ENCODE measurements at places on chromosomes 16 and 17.

GRCh38 chr17:49239963-49240362 lies 9.4 kb upstream of the PHOSPHO1 start:
- no peak for DNase-seq

- DNase-seq: no peak
Observed at GRCh38 chr16:79320956-79321355, 279.6 kb downstream of the MAF start.

DNA sequence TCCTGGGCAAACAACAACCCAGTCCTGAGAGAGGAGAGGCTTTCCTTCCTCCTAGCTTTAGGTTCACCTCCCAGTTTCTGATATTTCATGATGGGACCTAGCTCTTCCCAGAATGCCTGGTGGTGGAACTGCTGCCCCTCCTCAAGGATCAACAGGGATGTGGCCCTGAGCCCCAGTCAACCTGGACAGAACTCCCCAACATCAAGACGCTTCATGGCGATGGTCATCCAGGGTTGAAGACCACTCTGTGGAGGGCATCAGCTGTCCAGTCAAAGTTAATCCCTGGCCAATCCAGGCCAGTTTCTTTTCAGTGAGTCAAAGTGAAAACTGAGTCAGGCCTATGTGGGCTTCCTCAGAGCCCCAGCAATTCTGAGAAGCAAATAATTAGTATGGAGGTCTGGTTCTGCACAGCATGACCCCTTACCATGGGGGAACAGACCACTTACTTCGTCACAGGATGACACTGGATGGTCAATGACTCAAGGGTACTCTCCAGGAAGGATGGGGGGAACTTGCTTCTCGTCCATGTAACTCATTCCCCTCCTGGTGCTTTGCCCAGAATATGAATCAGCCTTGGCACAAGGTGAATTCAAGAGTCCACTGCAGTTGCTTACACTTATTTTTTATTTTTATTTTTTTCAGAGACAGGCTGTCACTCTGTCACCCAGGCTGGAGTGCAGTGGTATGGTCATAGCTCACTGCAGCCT lies 14.7 kb upstream of the XYLT2 start:
- no peak for DNase-seq

- DNase-seq: peak; percentile 62
Observed at GRCh38 chr17:39225959-39226683, 376 bp upstream of the STAC2 start.

GRCh38 chr17:51036084-51036483 lies 84.6 kb downstream of the SPAG9 start:
- no peak for DNase-seq

DNA sequence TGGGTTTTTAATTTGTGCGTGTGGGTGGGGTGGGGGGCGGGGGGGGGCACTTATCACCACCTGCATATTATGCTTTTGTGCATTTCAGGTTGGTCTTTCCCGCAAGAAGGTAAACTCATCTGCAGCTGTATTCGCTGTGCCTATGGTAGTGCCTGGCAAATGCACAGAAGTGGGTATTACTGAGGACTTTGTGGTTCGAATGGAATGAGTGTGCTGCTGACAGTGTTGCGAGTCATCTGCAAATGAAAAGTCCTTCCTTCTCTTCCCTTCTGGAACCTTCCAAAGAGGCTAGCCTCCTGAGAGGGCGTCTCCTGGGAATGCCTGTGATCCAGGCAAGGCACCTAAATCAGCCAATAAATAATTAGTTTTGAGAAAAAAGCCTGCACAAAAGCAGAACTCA lies 532.9 kb downstream of the MAF start:
- no peak for DNase-seq

GRCh38 chr17:76246080-76247066 lies 6.1 kb upstream of the RNF157 start:
- no peak for DNase-seq

- DNase-seq: peak; percentile 62
Observed at GRCh38 chr16:70689035-70689969, 3.4 kb upstream of the MTSS2 start.

- peak; percentile 58 for DNase-seq
Observed at GRCh38 chr16:56600398-56600999, 7.9 kb upstream of the MT2A start.

GRCh38 chr16:51427085-51427484 lies 276.0 kb upstream of the SALL1 start:
- DNase-seq: no peak

GRCh38 chr17:71460943-71461342 lies 659.9 kb upstream of the SOX9 start:
- peak; percentile 80 for DNase-seq

- no peak for DNase-seq
Observed at GRCh38 chr17:8861495-8862181, 5.8 kb downstream of the PIK3R6 start.

GRCh38 chr16:51888534-51888933 lies 658.4 kb downstream of the TOX3 start:
- DNase-seq: no peak

- DNase-seq: no peak
Observed at GRCh38 chr16:89155851-89156739, 15.5 kb upstream of the CDH15 start.

- no peak for DNase-seq
Observed at GRCh38 chr17:3039736-3040135, 23.7 kb downstream of the OR1D5 start.

DNA sequence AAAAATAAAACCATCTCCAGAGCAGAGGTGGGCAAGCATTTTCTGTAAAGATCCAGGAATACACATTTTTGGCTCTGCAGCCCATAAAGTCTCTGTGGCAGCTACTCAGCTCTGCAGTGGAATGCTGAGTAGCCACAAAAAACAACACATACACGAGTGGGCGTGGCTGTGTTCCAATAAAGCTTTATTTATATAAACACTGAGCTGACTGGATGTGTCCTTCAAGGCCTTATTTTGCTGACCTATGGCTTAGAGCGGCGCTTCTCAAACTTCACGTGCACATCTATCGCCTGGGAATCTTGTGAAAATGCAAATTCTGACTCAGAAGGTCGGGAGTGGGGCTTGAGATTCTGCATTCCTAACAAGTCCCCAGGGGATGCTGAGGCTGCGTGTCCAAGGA lies 39.7 kb downstream of the XYLT1 start:
- no peak for DNase-seq

GRCh38 chr17:78353834-78354233 lies 6.0 kb downstream of the SOCS3 start:
- DNase-seq: no peak

- no peak for DNase-seq
Observed at GRCh38 chr16:50613281-50613963, 65.2 kb downstream of the NKD1 start.

GRCh38 chr16:78684030-78684611 lies 584.7 kb downstream of the WWOX start:
- DNase-seq: peak; percentile 30

DNA sequence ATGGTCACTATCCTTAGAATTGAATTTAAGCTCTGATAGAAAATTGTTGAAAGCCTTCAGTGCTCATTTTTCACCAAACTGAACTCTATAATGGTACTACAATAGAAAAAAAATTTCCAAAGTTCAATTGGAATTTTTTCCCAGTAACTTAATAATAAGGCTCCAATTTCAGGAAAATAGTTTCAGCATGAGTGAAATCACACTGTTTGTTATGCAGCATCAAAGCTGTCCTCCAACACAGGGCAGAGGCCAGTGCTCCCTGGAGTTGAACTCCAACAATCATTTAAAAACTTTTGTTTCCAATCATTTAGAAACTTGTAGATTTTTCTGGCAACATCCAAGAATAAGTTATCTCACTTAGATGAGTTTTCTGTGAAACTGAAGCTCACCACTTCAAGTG lies 103.1 kb upstream of the HSBP1 start:
- DNase-seq: no peak

DNA sequence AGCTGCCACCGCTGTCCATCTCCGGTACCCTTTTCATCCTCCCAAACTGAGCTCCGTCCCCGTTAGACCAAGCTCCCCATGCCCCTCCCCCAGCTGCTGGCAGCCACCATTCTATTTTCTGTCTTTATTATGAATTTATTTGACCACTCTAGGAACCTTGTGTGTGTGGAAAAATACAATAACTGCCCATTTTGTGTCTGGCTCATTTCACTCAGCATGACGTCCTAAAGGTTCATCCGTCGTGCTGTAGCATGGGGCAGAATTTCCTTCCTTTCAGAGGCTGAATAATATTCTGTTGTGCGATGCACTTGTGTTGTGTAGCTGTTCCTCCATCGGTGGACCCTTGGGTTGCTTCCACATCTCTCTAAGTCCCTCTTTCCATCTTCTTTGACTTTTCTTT lies 263.1 kb downstream of the SEC14L1 start:
- no peak for DNase-seq

GRCh38 chr17:40621578-40621977 lies 26.0 kb downstream of the SMARCE1 start:
- DNase-seq: no peak

- no peak for DNase-seq
Observed at GRCh38 chr17:42441371-42442195, 17.1 kb upstream of the ATP6V0A1 start.

GRCh38 chr17:57316361-57316760 lies 60.0 kb downstream of the MSI2 start:
- DNase-seq: no peak

DNA sequence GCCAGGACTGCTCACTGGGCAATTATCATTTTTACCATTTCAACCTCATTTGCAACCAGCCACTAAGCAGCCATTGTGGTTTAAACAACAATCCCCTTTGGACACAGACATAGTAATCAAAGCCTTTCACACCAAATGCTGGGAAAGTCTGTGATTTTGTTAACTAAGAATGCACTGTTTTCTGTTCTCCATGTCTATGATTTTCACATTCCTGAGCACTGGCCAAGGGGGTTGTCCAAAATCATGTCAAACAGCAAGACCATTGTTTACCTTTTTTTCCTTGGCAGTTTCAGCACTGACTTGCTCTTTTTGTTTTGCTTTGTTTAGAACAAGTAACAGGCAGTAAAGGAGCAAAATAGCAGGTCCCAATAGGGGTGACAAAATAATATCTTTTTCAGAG lies 106.3 kb upstream of the SIAH1 start:
- DNase-seq: no peak

DNA sequence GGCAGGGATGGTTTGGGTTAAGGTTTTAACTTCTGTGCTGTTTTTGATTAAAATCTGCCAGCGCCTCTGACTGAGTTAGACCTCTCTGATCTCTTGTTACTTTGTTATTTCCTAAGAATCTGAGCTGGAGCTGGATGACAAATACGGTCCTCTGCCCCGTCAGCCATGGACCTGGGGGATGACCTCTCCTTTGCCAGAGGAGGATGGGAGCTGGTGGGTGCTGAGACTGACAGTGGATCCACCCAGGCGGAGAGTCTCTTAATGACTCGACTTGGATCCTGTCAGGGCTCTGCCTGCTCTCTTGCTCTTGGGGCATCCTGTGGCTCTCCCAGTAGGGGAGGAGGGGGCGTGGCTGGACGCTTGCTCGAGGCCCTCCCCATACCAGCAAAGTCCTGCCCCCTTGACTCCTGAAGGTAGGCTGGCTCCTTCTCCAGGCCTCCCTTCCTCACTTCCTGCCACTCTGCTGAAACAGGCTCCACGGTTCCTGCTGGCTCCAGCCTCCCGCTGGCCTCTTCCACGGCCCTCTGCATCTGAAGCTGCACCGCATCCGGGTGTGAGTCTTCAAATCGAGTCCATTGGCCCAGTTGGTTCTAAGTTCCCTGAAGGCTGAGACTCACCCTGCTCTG lies 24.8 kb upstream of the MAP3K14 start:
- DNase-seq: peak; percentile 62

DNA sequence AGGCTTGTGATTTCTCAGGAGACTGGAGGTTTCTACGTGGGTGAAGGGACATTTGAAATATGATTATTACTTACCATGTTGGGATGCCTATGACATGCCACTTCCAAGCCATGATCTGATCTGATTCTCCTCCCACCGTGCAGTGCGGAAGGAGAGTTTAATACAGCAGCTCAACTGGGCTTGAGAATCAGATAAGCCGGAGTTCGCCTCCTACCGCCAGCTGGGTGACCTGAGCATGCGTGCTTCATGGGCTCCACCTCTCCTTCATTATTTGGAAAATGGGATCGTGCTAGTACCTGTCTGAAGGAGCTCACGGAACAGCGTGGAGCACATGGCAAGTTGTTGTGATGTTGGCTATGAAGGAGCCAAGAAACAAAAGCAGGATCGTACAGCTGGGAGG lies 12.4 kb upstream of the TIMP2 start:
- DNase-seq: no peak

- DNase-seq: no peak
Observed at GRCh38 chr17:57463103-57463885, 207.0 kb downstream of the MSI2 start.

- peak; percentile 88 for DNase-seq
Observed at GRCh38 chr16:79402356-79402755, 198.2 kb downstream of the MAF start.

GRCh38 chr16:29737713-29738112 lies 8.1 kb downstream of the C16orf54 start:
- no peak for DNase-seq

DNA sequence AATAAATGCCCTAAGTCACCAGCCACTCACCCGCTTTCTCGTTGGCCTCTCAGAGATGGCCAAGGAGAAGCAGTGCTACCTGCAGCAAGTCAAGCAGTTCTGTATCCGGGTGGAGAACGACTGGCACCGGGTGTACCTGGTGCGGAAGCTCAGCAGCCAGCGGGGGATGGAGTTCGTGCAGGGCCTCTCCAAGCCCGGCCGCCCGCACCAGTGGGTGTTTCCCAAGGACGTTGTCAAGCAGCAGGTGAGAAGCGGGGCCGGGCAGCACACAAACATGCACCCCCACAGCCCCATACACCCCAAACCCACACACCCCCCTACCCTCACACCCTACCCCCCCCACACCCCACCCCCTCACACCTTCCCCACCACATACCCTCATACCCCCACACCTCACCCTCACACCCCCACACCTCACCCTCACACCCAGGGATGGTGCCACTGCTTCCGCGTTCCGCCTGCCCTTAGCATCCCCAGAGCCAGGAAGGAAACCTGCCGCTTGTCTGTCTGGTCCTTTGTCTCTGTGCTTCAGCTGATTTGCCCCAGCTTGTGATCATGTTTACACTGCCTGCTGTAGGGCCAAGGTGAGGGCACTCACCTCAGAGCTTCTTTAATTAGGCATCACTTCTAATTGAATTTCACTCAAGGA lies 41.9 kb upstream of the ENDOV start:
- no peak for DNase-seq

- no peak for DNase-seq
Observed at GRCh38 chr16:4976079-4976478, 17.9 kb downstream of the SEC14L5 start.

DNA sequence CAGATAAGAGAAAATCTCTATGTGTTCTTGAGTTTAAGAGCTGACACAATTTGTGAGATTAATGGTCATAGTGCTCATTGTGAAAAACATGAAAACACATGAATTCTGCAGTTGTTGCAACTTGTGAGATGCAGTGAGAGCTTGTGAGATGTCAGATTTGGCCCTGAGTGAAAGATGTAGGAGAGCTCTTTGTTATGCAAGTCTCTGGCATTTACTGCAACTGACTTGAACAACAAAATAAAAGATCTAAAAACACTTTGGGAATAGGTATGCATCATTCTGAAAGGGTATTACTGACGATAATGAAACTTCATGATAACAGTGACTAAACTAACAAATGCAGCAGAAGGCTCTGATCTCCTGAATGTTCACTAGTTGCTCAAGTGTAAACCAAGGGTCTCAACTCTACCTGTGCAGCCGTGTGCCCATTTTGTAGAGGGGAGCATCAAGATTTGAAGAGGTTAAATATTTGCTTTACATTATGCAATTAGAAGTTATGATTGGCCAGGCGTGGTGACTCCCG lies 50.8 kb upstream of the SMIM36 start:
- DNase-seq: no peak
